ENCODE measurements at places on chromosomes 7 and 10.

GRCh38 chr7:139739863-139740597, 37.8 kb downstream of the HIPK2 start:
- DNase-seq, result no peak

GRCh38 chr7:23712368-23713284, 2.6 kb downstream of the STK31 start:
- peak; percentile 23 for DNase-seq

DNA sequence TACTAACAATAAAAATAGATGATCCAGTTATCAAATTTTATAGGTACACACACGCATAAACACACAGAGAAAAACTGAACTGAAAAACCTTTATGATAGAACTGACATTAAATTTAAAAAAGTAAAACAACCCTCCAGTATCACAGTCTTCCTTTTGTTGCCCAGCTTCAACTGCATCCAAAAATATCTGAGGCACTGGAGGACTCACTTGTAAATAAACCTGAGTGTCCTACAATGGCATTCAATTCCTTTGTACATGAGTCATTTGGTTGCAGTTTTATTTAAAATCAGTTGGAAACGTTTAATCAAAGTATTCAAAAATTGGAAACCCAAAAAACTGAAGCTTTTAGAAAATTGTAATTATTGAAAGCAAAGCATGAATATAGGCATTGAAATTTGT, 265.2 kb upstream of the CSTF2T start:
- DNase-seq, result no peak

DNA sequence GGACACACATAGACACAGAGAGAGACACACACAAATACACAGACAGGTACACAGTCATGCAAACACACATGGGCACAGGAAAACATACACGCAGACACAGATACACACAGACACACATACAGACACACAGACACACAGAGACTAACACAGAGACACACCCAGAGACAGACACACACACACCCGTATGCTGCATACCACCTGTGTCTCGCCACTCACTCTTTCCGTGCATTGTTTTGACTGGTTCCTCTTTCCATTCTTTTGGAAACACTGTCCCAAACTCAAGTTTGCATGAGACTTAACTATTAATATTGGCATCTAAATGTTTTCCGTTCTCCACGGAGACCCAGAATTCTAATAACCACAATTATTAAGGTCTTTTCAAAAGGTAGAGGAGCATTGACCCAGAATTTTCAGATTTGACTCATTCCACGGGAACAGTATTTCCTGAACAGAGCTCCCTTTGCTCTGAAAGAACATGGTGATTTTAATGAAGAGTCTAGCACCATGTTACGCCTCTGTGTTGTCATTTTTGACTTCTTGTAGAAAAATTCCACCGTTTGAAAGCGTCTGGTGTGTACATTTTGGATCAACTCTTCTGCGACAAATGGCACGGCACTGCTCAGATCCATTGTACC, 141.2 kb upstream of the RNF32 start:
- no peak for DNase-seq

- DNase-seq, result no peak
Observed at GRCh38 chr10:26697922-26698608, 564 bp downstream of the PDSS1 start.

- DNase-seq, result no peak
Observed at GRCh38 chr10:116418389-116418788, 9.3 kb upstream of the PNLIPRP3 start.

DNA sequence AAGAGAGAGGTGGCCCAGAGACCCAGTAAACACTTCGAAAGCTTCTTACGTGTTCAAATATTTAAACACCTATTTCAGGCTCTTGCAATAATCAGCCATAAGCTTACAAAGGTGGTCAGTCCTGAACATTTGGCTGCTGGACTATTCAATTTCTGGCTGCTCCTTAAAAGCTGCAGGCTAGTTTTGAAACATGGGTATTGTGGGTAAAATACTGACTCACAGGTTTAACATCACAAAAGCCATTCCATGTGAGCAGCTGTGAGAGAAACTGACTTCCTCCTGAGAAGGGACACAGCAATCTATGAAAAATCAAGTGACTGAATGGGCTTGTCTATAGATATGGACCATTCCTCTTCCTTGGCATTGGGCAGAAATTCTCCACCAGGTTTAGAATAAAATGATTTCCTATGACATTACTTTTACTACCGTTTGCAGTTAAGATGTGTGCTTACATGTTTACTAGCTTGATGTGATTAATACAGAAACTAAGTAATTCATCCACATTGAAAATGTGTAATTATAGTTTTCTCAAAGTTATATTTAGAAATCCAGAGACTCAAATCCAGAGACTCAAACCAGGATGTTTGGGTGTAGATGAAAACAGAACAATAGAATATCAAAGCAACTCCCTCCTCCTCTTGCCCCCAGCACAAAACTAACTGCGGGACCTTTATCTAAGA, 252.3 kb downstream of the GATA3 start:
- DNase-seq, result no peak

DNA sequence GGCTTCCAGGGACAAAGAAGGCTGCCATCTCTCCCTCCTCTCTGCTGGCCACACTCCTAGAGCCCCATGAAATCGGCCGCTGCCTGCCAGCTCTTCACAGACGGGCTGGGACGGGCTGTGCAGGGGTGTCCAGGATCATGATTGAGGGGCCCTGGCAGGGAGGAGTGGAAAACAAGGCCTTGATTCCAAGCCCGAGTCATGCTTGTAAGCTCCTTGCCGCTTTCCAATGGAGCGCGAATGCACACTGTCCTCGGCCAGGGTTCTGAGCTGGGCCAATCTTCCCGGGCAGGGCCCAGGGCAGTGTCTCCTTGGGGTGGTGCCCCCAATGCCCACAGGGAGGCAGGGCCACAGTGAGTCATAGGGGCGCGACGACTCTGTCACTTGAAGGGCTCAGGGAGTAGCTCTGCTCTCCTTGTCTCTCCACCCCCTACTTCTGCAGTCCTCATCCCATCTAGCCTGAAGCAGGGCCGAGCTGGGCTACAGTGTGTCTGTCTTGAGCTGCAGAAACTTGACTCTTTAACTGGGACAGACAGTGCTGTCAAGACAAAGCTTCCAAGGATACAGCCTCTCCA, 186.2 kb upstream of the SVIL start:
- no peak for DNase-seq

- no peak for DNase-seq
Observed at GRCh38 chr10:49647554-49647953, 31.9 kb upstream of the C10orf53 start.

- DNase-seq, result no peak
Observed at GRCh38 chr10:116686632-116687031, 55.7 kb downstream of the HSPA12A start.

- no peak for DNase-seq
Observed at GRCh38 chr7:155470686-155471638, 13.0 kb downstream of the EN2 start.

- no peak for DNase-seq
Observed at GRCh38 chr10:81027706-81028105, 490.0 kb downstream of the SH2D4B start.

- no peak for DNase-seq
Observed at GRCh38 chr7:94351703-94352102, 43.0 kb upstream of the COL1A2 start.

GRCh38 chr10:11407939-11408338, 203.5 kb downstream of the USP6NL start:
- no peak for DNase-seq

GRCh38 chr7:57400531-57401155, 49.3 kb upstream of the ZNF716 start:
- no peak for DNase-seq

- no peak for DNase-seq
Observed at GRCh38 chr10:99920901-99921300, 88.8 kb downstream of the DNMBP start.

- no peak for DNase-seq
Observed at GRCh38 chr10:77711683-77712049, 74.1 kb upstream of the KCNMA1 start.

DNA sequence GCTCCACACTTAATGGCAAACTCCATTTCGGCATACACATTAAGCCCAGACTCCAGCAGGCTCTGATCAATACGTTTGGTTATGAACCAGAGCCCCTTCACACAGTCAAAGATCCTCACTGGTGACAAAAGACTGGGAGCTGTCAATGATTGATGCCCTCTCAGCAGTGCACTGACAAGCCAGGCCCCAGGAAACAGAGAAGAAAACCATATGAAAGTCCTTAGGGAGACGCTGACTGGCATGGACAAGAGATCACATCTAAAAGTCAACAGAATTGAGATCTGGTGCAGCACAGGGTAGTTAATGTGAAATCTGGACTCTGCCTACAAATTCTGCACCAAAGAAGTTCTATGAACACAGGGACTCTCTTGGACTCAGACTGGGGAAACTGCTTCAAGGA, 600.9 kb upstream of the NRP1 start:
- DNase-seq, result no peak

DNA sequence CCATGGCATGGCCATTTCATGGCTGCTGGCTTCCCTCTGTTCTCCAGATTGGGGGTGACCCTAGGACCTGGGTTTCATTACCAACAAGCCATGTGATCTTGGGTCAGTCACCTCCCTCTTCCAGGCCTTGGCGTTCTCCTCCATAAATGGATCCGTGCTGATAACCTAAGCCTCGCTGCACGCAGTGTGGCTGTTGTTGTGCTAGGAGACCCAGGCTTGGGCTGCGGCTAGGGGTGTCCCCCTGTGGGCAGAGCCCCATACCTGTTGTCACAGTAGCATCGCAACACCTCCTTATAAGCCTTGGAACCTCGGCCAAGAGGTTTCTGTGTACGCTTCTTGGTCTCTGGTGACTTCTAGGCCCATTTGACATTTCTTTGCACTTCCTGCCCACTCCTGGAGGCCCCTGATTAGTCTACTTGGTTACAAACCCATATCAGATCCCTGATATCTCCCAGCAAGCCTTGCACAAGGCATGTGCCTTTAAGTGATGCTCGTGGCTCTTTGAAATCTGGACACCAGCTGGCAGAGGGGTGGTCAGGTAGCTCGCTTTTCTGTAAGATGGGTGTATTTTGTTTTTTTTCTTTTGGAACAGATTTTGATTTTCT, 23.6 kb downstream of the ZMIZ1 start:
- no peak for DNase-seq

All from GM18507 (cell line).